ENCODE measurements at places on chromosomes 6 and 20.
A peak's percentile ranks its signal among the peaks of the same experiment; 100 is the strongest.

GRCh38 chr6:52475307-52475706 is 55.2 kb downstream of the EFHC1 start:
- DNase-seq: no peak

GRCh38 chr6:49662892-49663261 is 26.2 kb upstream of the RHAG start:
- no peak for DNase-seq

DNA sequence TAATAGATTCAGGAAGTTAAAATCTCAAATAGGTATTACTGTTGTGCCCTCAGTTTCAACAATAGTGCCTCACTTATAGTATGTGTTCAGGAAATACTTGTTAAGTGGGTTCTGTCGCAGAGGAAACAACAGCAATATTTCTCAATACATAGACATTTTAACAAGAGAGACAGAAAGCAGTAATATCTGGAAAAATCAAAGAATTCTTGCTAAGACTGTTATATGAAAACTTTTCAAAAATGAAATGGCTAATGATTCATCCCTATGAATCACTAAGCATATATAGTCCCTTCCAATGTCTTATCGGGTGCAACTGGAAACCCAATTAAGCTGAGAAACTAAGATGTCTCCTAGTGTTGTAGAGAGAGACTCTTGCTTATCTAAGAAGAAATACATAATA is 668.9 kb downstream of the TFAP2A start:
- DNase-seq: peak; percentile 13

- no peak for DNase-seq
Observed at GRCh38 chr6:13407709-13408695, 79.4 kb downstream of the GFOD1 start.

- DNase-seq: no peak
Observed at GRCh38 chr6:41675176-41675775, 37.0 kb downstream of the MDFI start.

GRCh38 chr6:115759051-115759450 is 301.6 kb downstream of the FRK start:
- no peak for DNase-seq
